Activated gamma-delta T cell treated with Interleukin-2 at 50 U/mL for 16 hours (primary cell): ENCODE measurements at places on chromosomes 16 and 17.

- DNase-seq: no peak
Measured at GRCh38 chr17:1737531-1738291, 5.0 kb upstream of the SERPINF2 start.

DNA sequence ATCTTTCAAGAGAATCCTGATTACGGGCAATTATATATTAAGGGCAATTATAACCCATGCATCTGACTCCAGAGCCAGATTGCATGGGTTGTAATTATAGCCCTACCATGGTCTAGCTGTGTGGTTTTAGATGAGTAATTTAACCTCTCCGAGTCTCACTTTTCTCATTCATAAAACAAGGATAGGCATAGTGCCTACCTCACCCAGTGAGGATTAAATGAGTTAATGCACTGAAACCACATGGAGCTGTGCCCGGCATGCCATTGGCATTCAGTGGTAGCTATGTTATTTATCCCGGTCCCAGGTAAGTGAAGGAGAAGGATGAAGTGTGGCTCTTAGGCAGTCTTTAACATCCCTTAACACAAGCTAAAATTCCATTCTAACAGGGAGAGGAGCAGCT, 6.3 kb downstream of the SNX20 start:
- no peak for DNase-seq

- peak; percentile 17 for DNase-seq
Measured at GRCh38 chr17:48472411-48473281, 42.6 kb upstream of the SKAP1 start.

DNA sequence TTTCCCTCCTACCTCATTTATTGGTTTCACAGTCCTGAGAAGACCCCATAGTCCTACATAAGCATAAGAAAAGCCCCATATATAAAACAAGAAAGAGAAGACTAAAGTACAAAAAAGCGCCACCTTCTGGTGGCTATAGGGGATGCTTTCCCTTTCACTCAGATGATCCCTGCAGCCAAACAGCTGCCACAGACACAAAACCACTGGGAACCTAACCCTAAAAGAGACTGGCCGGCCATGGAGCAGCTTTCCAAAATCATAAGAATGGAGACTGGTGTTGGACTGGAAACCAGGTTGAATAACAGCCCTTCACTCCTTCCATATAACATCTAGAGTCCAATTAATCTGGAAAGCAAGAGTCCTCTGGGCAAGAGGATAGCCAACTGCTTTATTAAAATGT, 11.4 kb downstream of the DYNC1LI2 start:
- DNase-seq: no peak

DNA sequence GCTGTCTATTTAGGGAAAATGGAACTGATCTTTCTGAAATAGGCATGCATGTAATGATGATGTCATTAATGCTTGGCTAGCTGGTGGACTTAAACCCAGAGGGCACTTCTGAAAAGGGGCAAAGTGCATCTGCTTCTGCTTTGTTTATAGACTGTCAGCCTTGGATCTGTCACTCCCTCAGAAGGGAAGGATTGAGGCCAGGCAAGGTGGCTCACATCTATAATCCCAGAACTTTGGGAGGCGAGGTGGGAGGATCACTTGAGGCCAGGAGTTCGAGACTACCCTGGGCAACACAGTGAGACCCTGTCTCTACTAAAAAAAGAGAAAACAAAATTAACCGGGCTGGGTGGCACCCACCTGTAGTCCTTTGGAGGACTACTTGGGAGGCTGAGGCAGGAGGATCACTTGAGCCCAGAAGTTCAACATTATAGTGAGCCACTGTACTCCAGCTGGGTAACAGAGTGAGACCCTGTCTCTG, 185.5 kb downstream of the WWOX start:
- DNase-seq: no peak

DNA sequence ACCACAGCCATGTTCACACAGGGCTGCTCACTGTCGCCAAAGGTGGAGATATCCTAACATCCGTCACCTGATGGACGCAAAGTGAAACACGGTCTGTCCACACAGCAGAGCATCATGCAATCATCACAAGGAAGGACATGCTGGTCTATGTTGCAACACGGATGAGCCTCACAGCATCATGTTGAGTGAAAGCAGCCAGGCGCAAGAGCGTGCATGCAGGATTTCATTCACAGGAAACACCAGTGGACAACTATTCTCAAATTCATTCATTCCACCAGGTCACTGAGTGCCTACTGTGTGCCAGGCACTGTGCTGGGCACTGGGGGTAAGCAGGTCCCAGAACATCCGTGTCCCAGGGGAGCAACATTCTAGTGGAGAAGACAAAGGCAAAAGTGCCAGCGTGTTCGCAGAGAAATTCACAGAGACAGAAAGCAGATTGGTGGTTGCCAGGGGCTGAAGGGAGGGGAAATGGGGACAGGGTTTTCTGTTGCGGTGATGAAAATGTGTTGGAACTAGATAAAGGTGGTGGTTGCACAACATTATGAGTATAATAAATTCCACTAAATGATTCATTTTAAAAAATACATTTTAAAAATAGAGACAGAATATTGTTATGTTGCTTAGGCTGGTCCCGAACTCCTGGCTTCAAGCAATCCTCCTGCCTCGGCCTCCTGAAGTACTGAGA, 22.7 kb upstream of the KCNJ12 start:
- DNase-seq: no peak

- no peak for DNase-seq
Measured at GRCh38 chr16:59690216-59690615, 956.1 kb upstream of the GOT2 start.

DNA sequence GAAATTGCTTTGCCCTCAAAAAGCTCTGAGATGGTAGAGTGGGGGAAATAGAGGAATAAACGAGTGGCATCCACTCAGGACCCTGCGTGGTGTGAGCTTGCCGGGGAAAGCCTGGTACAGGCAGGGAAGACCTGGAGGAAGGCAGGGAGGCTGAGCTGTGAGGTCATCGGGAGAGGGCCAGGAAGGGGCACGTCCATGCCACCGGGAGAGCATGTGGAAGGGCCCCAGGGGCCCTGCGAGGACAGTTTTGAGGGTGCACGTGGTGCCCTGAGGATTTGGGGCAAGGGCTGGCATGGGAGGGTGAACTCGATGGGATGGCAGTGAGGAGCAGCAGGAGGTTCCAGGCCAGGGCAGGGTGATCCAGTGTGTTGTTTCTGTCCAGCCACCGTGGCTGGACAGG, 56.3 kb upstream of the CBFA2T3 start:
- DNase-seq: no peak

- peak; percentile 42 for DNase-seq
Measured at GRCh38 chr16:87855852-87856715, 13.2 kb downstream of the SLC7A5 start.

GRCh38 chr17:3981455-3981854, 17.2 kb upstream of the ATP2A3 start:
- DNase-seq: no peak

DNA sequence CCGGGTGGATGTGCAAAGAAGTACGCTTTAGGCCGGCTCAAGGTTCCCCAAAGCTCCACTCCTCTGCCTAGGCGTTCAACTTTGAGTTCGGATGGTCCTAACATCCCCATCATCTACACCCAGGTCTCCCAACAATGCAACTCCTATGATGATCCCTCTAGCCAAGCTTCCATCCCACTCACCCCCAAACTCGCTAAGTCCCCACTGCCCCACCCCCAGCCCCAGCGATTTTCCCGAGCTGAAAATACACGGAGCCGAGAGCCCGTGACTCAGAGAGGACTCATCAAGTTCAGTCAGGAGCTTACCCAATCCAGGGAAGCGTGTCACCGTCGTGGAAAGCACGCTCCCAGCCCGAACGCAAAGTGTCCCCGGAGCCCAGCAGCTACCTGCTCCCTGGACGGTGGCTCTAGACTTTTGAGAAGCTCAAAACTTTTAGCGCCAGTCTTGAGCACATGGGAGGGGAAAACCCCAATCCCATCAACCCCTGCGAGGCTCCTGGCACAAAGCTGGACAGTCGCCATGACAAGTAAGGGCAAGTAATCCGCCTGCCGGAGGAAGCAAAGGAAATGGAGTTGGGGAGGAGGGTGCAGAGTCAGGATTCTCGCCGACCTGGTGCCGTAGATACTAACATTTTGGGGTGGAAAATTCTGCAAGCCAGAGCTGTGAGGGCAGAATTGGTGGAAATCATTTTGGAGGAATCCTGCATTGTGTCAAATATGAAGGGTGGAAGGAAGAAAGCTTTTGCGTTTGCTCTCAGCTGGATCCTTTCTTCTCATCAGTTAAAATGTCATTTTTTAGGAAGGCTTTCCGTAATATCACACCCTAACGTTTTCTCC, at the start of gene TP53:
Gene TP53, minus strand, starts transcription at position 419 of the 836 bp plus-strand sequence. CDS start 10,896 bp downstream, outside the sequence.
- DNase-seq: peak; percentile 86

- no peak for DNase-seq
Measured at GRCh38 chr17:50303596-50303995, 29.3 kb downstream of the TMEM92 start.

DNA sequence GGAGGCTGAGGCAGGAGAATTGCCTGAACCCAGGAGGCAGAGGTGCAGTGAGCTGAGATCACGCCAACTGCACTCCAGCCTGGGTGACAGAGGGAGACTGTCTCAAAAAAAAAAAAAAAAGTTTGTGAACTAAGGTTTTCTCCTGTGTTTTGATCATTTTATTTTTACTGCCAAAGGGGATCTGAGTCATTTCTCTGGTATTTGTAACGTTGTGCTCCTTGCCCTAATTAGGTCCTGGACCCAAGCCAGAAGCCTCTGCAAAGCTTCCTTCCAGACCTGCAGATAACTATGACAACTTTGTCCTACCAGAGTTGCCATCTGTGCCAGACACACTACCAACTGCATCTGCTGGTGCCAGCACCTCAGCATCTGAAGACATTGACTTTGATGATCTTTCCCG, 32.1 kb downstream of the IST1 start:
- DNase-seq: no peak

DNA sequence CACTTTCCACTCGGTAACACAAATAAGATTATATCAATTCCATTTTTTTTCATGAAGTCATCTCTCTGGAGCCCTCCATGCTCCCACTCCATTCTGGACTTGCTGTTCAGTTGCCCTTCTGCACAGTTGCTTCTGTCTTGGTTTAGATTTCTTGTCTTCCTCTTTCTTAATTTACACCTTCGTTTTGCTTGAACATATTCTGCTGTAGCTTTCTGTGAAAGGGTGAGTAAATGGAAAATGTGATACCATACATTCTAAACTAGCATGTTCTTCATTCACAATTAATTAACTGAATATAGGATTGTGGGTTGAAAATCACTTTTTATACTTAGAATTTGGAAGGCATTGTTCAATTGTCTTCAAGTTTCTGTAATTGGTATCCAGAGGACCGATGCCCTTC, 69.6 kb downstream of the VMP1 start:
- no peak for DNase-seq

DNA sequence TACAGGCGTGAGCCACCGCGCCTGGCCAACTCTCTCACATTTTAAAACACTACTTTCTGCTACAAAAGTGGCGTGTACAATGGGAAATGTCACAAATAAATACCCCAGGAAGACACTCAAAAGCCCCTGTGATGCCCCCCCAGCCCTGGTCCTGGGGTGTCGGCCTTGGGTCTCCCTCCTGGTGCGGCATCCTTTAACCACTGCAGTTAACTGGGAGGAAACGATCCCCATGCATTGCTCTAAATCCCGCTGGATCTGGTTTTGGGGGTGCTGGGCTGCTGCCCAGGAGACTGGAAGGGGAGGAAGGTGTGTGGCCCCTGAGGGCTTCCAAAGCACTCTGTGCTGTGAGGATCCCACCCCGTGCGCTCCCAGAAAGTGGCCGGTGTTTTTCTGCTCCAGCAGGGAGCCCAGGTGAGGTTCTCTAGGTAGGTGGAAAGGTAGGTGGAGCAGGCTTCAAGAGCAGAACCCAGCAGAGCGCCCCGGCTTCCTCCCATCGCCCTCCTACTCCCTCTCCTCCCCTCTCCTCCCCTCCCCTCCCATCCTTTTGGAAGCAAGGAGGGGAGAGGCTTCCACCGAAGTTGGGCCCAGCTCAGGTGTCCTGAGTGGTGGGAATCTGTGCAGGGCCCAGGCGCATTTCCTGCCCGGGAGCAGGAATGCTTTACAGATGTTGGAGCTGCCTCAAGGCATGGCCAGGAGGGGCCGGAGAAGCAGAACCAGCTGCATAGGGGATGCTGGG, 363.3 kb downstream of the SEC14L1 start:
- no peak for DNase-seq

GRCh38 chr17:30225112-30225511, 10.4 kb downstream of the SLC6A4 start:
- DNase-seq: no peak

- DNase-seq: no peak
Measured at GRCh38 chr16:51154271-51155171, 3.5 kb upstream of the SALL1 start.

DNA sequence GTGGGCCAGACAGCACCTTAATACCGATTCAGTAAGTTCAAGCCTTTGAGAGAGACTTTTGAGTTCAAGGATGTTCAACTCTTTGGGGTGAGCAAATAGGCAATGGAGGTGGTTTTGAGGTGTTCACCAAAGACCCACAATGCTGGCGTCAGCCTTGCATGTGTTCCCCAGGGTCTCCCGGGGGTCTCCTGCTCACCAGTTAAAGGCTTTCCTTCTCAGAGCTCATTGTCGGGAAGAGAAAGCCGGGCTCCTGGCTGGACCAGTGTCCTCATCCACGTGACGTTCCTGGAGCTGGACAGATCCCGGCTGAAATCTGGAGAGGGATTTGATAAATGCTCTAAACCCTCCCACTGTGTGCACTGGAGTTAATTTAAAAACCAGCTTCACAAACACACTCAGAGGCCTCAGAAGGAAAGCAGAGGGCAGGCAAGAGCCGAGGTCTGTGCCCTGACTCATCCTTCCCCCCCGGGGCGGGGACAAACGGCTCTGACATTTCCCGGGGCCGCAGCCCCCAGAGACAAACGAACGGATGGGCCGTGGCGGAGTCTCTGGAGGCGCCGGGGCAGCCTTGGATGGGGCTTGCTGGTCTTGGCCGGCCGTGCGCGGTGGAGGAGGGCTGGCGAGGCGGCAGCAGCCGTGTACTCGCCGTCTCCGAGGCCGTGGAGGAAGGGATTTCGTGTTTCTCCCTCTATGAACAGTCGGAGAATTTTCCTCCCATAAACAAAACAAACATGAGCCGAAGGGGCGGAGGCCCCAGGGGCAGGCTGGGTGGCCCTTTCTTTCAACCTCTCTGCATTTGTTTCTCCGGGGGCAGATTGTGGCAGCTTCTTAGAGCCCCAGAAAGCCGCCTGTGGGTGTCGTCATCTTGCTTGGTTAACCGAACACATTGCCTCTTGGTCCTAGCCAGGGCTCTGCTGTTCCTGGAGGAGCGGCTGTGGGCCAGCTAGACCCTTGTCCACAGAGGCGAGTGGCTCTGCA, 94.2 kb downstream of the NTN1 start:
- DNase-seq: peak; percentile 46

GRCh38 chr17:42704490-42704836, 22.1 kb downstream of the CNTNAP1 start:
- DNase-seq: no peak

GRCh38 chr17:36092230-36092629, 2.3 kb upstream of the CCL3 start:
- DNase-seq: no peak
